Spleen (tissue), 13 donors: ENCODE measurements at places on chromosomes 4 and X.

DNA sequence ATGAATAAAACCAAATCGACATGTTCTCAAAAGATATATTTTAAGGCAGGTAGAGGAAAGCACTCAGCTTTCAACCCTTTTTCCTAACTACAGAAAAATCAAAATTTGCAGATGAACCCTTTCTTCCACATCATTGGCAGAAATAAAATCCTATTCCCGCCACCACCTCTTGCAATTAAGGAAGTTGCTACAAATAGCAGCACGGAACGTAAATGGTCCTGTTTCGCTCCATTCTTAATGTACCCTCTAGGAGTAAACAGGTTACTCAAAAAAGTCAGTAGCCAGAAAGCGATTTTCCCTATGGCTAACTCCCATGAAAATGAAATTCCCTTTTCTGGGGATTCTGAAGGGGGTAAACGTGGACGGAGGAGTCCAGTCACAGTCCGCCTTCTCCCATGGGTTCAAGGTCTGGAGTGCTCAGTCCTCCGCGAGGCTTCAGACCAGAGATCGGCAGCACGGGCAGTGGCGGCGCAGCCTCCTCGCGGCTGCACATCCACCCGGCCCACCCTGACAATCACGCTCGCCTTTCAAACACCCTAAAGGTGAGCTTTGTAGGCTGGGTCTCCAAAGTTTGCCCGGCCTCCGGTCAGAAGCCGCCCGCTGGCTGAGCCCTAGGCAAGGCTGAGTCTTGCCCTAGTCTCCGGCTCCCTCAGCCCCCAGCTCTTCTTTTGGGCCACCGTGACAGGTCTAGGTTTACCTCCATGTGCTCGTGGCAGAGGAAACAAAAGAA lies 1.8 kb downstream of the ATP11C start:
- no peaks in the 10 kb centered on the region for H3K4me1 ChIP-seq
- H3K27ac ChIP-seq = peak overlapping the region; percentile 98
- H3K27me3 ChIP-seq = no peaks in the 10 kb centered on the region
- no peaks in the 10 kb centered on the region for H3K36me3 ChIP-seq

DNA sequence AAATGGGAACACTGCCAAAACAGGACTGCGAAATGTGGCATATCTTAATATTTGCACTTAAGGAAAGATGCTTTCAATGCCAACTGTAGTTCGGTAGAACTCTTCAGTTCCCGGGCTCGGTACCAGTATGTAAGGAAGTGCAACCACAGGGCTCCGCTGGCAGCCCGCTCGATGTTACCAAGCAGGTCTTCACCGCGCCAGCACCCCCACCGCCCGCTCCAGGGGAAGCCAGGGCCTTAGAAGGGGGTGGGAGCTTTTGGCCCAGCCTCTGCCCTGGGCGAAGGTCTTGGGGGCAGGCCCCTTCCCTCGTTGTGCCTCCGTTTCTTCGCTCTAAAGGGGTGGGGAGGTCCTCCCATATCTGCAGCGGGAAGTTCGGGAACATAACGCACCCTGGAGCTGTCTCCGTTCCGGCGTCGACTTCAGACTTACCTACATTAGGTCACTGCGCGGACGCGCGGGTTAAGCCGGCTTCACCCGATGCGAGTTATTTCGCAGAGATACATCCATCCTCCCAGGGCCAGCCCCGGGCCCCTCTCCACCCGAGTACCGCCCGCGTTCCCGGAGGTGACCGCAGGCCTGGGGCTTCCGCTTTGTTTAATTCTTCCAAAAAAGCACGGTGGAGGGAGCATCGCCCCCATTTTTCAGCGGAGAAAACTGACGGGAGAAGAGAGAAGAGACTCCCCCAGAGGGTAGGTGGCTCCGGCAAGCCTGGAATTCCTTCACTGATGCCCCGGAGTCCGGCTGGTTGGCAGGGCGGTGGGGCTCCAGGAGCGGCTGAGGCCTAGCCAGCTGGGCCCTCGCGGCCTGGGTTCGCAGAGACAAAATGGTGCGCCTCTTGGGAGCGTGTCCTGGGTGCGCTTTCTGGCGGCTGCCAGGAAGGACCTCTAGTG lies 1.0 kb upstream of the HMX1 start:
- no peak for DNase-seq
- H3K4me3 ChIP-seq = peak overlapping the region; percentile 36
- H3K27me3 ChIP-seq = peaks cover 62% of the 10 kb centered on the region
- H3K36me3 ChIP-seq = no peaks in the 10 kb centered on the region
- no peak overlapping the region for H3K27ac ChIP-seq

DNA sequence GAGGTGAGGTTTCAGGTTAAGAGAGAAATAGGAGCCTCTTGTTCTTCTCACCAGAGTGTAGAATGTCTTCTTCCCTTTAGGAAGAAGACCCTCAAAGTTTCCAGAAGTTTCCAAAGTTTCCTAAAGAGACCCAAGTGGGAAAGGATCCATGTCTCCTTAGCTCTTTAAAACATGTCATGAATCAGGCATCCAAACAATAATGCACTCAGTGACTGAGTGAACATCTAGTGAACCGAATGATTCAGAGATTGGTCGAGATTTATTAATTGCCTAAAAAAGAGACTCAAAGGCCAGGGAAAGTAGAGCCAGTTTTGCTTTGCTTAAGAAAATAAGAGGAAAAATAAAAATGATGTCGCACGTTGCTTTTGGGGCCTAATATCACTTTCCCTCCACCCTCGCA lies 29.4 kb downstream of the FGF5 start:
- H3K27ac ChIP-seq = no peak overlapping the region
- no peak for DNase-seq
- H3K36me3 ChIP-seq = no peaks in the 10 kb centered on the region
- no peaks in the 10 kb centered on the region for H3K27me3 ChIP-seq

- H3K4me3 ChIP-seq = no peak overlapping the region
- no peak for DNase-seq
- no peaks in the 10 kb centered on the region for H3K36me3 ChIP-seq
- H3K4me1 ChIP-seq = no peaks in the 10 kb centered on the region
- no peaks in the 10 kb centered on the region for H3K27me3 ChIP-seq
These were observed 21.6 kb downstream of the CCNG2 start for GRCh38 chr4:77178560-77178959.

DNA sequence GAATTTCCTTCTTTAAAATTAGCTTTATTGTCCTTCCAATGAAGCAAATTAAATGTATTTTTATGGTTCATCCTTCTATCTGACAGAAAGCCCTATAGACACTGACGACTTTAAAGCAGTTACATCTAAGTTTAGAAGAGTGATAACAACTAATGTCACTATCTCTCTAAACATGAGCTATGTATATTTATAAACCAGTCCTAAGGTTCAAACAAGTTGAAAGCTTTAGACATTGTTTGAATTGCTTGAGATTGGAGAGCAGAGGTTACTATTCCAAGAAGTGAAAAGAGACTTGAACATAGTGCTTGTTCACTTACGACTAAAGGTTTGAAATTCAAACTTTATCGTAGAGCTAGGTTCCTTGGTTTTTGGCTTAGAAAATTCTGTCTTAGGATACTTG lies 30.2 kb upstream of the EIF1AX start:
- no peak for DNase-seq

GRCh38 chr4:154124539-154125255 lies 335.8 kb upstream of the SFRP2 start:
- H3K36me3 ChIP-seq = no peaks in the 10 kb centered on the region
- no peaks in the 10 kb centered on the region for H3K4me1 ChIP-seq
- no peak overlapping the region for H3K4me3 ChIP-seq
- DNase-seq = no peak
- no peak overlapping the region for H3K27ac ChIP-seq

DNA sequence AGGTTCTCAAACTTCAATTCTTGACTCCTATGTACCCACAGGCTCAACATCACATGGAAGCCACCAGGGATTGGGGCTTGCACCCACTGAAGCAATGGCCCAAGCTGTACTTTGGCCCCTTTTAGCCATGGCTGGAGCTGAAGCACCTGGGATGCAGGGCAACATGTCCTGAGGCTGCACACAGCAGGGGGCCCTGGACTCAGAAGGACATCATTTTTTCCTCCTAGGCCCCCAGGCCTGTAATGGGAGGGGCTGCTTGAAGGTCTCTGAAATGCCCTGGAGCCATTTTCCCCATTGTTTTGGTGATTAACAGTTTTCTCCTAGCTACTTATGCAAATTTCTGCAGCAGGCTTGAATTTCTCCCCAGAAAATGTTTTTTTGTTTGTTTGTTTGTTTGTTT lies 465.1 kb upstream of the PCDH10 start:
- no peaks in the 10 kb centered on the region for H3K4me1 ChIP-seq
- no peaks in the 10 kb centered on the region for H3K36me3 ChIP-seq
- no peaks in the 10 kb centered on the region for H3K27me3 ChIP-seq

DNA sequence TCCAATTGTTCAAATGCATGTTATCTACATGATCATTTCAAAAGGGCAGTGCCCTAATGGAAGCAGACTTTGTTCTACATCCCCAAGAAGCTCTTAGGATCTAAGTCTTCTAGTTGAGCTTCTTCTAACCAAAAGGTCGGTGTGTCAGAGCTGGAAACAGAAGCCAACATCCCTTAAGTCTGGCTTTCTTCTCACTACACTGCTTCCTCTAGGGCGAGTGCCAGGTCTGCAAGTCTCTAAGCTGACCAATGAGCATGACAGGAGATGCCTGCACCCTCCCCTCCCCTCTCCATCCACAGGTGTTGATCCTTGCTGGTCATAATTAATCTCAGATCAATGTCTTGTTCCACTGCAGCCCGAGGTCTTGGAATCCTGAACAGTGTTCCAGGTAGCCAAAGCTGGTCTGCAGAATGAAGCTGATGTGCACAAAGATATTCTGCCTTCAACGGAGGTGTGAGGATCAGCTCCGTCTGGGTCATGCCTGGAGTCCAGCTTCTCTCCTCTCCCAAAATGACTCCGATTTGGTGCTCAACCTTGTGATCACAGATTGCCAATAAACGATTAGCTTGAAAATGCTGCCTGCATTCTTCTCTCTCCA lies 44.1 kb downstream of the WDR1 start:
- H3K27ac ChIP-seq = no peak overlapping the region
- peaks cover 96% of the 10 kb centered on the region for H3K36me3 ChIP-seq
- no peak overlapping the region for H3K4me3 ChIP-seq
- H3K27me3 ChIP-seq = no peaks in the 10 kb centered on the region
- H3K4me1 ChIP-seq = no peaks in the 10 kb centered on the region

DNA sequence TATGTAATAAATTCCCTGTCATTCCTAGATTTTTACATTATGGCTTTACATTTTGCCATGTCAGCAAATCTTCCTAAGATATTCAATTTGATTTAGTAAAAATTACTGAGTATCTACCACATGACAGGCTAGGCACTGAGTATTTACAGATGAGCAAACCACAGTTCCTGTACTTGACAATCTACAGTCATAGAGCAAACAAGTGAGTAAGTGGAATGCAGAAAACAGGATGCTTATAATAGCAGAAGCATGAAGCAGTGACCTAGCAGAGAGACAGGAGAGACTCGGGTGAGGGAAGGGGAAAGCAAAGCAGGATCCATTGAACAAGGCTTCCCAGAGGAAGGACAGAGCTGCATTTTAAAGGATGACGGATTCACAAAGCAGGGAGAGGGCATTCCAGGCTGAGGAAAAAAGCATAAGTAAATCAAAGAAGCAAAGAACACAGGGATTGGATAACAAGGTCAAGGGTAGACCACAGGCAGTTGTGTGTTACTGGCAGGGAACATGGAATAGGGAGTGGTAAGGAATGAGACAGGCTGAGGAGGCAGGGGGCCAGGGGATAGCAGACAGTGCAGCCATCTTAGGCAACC lies 124.7 kb upstream of the C1QTNF7 start:
- no peaks in the 10 kb centered on the region for H3K36me3 ChIP-seq
- DNase-seq = no peak
- H3K27ac ChIP-seq = no peak overlapping the region
- no peaks in the 10 kb centered on the region for H3K27me3 ChIP-seq
- no peaks in the 10 kb centered on the region for H3K4me1 ChIP-seq

GRCh38 chr4:20698382-20698781 lies 1.9 kb upstream of the PACRGL start:
- H3K36me3 ChIP-seq = no peaks in the 10 kb centered on the region
- DNase-seq = no peak
- H3K4me3 ChIP-seq = no peak overlapping the region
- peaks cover 16% of the 10 kb centered on the region for H3K4me1 ChIP-seq

DNA sequence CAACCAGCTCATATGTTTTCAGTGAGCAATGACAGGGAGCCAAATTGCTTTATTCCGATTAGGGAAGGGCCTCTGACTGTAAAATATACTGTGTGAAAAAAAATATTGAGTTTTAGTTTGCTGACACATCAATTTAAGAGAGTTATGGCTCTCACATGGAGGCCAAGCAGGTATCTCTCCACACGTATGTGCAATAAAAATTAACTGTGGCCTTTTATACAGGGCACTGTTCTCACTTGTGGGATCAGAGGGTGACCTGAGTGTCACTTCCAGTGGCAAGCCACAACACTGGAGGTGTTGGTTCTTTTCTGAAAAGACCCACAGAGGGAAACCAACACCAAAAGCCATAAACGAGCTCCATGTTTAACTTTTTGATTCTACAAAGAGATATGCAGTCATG lies 462.8 kb downstream of the MID1IP1 start:
- H3K27ac ChIP-seq = no peak overlapping the region
- DNase-seq = no peak
- no peaks in the 10 kb centered on the region for H3K4me1 ChIP-seq
- no peak overlapping the region for H3K4me3 ChIP-seq
- H3K36me3 ChIP-seq = no peaks in the 10 kb centered on the region
- no peaks in the 10 kb centered on the region for H3K27me3 ChIP-seq

- H3K27me3 ChIP-seq = no peaks in the 10 kb centered on the region
- no peak overlapping the region for H3K4me3 ChIP-seq
- H3K36me3 ChIP-seq = no peaks in the 10 kb centered on the region
- no peaks in the 10 kb centered on the region for H3K4me1 ChIP-seq
These were observed 62.5 kb downstream of the PGRMC2 start for GRCh38 chr4:128225148-128225547.

DNA sequence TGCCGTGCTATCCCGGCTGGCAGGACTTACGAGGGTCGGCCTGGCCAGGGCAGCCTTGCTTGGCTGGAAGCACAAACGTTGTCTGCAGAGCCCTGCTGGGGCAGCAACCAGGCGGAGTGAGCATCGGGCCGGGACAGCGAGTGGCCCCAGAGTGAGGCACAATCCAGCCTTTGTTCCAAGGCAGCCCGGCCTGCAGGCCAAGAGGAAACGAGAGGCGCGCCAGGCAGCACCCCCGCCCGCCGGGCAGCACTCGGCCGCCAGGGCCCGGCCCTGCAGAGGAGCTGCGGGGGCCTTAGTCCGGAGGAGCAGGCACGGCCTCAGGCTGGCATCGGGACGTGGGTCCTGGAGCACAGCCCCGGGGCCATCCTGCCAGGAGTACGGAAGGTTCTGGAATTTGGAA lies 24.1 kb downstream of the FGFRL1 start:
- H3K4me1 ChIP-seq = no peaks in the 10 kb centered on the region
- no peak overlapping the region for H3K4me3 ChIP-seq
- H3K27ac ChIP-seq = no peak overlapping the region
- H3K27me3 ChIP-seq = no peaks in the 10 kb centered on the region

GRCh38 chr4:73844806-73845205 lies 8.3 kb upstream of the PF4V1 start:
- H3K27ac ChIP-seq = peak overlapping the region; percentile 66
- peaks cover 7% of the 10 kb centered on the region for H3K4me1 ChIP-seq
- no peak for DNase-seq
- no peaks in the 10 kb centered on the region for H3K36me3 ChIP-seq
- no peaks in the 10 kb centered on the region for H3K27me3 ChIP-seq
- H3K4me3 ChIP-seq = no peak overlapping the region
